ENCODE measurements at places on chromosomes 2 and 18.

DNA sequence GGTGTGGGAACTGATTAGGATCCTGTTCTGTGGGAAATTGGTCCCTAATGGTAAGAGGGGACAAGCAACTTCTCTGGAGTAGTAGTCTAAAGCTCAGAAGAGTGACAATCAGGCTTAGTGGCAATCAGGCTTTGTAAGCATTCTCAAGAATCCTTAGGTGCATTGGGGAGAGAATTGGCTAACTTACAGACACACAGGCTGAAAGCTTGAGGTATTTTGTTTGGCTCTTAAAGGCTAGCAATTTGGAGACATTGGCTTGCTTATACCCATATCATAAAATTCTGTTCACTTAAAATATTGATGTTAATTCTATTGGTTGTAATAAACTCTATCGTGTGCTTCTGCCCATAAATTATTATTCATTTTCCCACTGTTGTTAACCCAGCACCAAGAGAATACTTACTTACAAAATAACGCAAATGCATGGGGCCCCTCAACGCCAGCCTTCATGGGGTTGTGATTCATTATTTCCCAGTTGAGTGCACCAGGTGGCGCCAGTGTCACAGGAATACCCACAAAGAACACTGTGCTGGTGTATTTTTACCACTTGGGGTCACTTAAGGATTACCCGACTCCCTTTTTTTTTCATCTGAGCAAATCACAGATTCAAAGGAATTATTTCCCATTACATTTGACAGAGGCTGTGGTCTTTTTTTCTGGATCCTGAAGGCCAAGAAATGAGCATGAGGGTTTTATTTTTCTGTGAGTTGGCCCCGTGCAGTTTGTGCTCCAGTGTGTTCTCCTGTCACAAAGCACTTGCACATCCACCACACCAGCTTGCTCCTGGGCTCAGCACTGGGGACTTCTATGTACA lies 45.5 kb downstream of the DDX1 start:
- DNase-seq: peak; percentile 40

GRCh38 chr2:68911246-68911645 lies 40.0 kb upstream of the BMP10 start:
- DNase-seq: no peak

GRCh38 chr2:204664708-204665121 lies 119.4 kb downstream of the PARD3B start:
- no peak for DNase-seq

DNA sequence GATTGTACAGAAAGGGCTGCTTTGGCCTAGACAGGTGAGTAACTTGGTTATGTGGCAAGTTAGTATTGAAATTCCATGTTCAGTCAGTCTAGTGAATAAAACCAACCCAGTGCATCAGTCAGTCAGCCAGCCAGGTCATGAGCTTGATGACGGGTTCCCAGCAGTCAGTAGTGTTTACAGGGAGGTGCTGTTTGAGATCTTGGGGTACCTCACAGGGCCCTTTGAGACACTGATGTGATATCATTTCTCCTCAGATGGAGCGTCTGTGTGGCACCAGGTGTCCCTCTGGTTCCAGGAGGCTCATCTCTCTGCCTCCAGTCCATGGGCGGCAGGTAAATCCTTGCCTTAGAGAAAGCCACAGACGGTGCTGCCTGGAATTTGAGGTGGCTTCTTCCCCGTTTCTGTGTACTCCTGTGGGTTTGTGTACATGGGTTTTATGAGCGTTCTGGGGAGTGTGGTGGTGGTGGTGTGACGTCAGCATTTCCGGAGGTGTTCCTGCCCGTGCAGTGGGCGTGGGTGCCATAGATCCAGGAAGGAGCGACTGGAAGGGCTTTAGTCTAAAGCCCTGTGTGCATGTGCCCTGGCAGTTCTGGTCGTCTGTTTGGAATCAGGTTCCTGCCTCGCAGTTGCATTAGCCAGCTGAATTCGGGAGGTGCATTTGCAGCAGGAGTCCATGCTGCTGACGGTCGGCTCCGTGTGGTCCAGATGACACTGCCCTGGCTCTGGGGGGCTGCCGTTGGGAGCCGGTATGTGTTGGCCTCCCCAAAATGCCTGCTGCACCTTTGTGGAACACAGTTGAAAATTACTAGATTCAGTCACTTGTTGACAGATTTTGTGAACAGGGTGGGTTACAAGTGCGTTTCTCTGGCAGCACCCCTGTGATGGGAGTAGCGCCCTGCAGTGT lies 2.1 kb downstream of the CTDP1 start:
- DNase-seq: no peak

DNA sequence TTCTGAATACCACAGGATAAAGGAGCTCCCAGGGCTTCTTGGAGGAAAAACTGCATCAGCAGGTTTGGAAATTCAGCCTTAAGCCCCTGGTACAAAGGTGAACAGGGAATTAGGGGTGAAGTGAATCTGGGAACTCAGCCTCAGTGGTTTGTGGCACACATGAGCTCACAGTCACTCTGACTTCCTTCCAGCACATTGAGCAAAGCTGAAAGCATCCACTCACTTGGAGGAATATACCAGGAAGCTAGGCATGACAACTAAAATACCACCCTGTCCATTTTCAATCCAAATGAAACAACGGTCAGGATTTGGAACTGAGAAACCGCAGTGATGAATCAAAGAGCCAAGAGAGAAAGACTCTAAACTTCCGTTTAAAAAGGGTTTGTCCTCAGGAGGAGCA lies 216.1 kb downstream of the ICOS start:
- DNase-seq: no peak

DNA sequence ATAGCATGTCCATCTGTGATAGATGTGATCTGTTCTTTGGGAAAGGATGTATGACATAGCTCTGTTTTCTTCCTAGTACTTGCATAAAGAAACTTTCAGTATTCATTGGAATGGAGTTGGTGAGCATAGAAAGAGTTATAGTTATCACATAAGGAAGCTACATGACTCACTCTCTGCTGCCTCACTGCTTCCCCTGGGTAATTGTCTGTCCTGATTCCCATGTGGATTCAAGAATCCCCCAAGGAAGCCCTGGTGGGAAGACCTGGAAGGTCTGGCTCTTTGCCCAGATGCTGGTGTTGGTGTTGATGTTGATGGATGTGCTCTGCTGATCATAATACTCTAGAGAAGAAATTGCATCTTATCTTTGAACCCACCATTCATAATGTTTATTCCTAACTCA lies 60.6 kb downstream of the PTPN4 start:
- no peak for DNase-seq

DNA sequence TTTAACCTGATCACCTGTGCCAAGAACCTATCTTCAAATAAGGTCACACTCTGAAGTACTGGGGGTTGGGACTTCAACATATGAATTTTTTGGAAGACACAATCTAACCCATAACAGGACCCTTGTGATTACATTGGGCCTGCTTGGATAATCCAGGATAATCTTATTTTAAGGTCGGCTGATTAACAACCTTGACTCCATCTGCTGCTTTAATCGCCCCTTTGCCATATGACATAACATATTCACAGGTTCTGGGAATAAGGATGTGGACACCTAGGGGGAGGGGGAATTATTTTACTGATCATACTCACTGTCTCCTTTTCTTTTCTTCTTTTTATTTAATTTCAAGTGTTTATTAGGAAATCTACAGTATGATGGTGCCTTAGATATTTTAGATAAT lies 34.8 kb downstream of the CDH20 start:
- DNase-seq: no peak

GRCh38 chr2:81436256-81436655 lies 1131.7 kb upstream of the LRRTM1 start:
- DNase-seq: no peak
